GM12892 (cell line): ENCODE measurements at places on chromosomes 12 and 14.

DNA sequence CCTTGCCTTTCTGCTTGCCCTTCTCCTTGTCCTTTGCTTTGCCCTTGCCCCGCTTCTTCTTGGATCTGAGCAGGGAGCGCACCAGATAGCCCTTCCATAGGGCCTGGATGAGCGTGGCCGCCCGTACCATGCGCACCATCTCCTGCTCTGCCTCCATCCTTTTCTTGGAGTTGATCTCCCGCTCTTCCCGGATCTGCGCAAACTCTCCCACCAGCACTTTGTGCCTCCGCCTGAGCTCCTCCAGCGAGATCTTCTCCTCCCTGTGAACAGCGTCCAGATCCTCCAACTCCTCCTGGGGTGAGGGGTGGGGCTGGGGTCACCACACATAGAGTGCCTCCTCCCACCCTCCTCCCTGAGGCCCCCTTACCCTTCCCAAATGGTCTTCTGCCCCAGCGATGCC is 10.1 kb downstream of the RITA1 start:
- no peak for DNase-seq

GRCh38 chr14:51652168-51653078 is 713 bp downstream of the FRMD6 start:
- peak; percentile 34 for DNase-seq

DNA sequence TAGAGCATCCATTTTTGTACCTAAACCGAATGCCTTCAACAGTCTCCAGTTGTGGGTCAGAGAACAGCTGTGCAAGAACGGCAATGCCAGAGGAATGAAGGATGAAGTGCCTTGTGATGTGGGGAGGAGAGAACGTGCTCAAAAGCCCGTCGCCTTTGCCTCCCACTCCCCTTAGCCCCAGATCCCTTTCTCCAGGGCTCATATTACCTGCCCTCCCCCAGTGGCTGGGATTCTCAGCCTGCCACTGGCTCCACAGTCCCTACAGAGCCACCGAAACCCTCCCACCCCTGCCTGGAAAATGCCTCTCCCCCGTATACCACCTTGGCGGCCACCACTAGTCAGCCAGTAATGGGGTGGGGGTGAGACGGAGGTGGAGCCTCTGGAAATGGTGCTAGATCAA is 158.5 kb downstream of the ZFP36L1 start:
- DNase-seq: no peak

DNA sequence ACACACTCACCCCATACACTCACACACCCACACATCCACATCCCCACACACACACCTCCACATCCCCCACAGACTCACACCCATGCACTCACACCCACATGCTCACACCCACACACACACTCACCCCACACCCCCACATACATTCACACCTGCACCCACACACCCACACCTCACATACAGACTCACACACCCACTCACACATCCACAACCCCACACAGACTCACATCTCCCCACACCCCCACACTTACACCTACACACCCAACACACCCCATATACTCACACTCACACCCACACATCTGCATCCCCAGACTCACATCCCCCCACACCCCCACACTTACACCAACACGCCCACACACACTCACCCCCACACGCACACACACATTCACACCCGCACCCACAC is 171.8 kb downstream of the GLT1D1 start:
- DNase-seq: no peak

DNA sequence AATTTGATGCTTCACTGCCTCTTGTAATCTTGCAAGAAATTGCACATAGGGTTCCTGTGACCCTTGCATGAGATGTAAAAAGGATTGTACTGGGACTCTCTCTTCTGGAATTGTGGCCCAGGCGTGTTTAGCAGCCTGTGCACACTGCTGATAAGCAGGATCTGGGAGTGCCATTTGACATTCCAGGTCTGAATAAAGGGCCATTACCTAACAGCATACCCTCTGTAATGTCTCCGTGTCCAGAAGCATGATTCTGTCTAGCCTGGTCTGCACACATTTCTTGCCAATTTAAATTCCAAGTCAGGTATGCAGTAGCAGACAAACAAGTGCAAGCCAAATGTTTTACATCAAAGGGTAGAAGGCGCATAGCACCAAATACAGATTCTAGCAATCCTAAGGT is 18.1 kb upstream of the MAPKAPK5 start:
- no peak for DNase-seq

GRCh38 chr14:105926373-105927095 is 400.2 kb downstream of the TMEM121 start:
- no peak for DNase-seq

DNA sequence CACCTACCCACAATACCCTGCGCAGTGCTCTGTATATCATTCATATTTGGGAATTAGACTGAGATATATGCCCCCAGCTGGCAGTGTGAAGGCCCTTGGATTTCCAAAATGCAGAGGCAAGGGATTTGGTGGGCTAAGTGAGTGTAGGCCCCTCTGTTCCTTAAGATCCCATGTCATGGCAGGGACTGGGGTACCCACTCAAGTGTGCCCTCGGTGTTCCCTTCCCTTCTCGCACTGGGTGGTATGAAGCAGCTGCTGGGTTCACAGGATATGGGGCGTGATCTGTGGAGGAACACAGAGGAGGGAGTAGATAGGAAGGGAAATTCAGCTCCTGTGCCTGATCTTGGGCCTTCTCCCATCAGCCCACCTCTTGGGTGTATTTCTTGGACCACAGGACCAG is 63.1 kb upstream of the VASH1 start:
- DNase-seq: no peak
